Stimulated activated CD4-positive, alpha-beta T cell treated with anti-CD3 and anti-CD28 coated beads, Interleukin-12 subunit alpha, Interleukin-12 subunit beta, amount 100 ng/mL, for 24 hours (primary cell): ENCODE measurements at places on chromosomes 7 and 10.

GRCh38 chr10:68508090-68508489, 19.2 kb downstream of the SLC25A16 start:
- no peak for DNase-seq

DNA sequence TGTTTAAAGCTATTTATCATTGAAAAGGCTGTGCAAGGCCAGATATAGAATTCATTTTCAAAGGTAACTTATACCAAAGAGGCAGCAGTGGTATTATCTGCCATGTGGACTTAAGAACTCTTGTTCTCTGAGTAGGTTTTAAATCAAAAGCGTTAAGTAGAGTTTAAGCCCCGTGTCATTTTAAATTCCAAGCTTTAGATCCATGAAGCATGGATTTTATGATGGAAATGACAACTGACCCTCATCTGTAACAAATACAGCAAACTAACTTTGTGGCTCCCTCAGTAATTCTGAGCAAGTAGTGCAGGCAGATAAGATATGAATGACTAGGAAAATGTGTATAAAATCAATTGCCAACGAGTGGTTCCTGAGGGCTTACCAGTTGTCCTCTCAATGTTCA, 247.0 kb downstream of the WDR11 start:
- DNase-seq = no peak

GRCh38 chr7:84149573-84149972, 45.0 kb downstream of the SEMA3A start:
- no peak for DNase-seq

- no peak for DNase-seq
These were observed 910.3 kb upstream of the MBL2 start for GRCh38 chr10:53682885-53683284.

DNA sequence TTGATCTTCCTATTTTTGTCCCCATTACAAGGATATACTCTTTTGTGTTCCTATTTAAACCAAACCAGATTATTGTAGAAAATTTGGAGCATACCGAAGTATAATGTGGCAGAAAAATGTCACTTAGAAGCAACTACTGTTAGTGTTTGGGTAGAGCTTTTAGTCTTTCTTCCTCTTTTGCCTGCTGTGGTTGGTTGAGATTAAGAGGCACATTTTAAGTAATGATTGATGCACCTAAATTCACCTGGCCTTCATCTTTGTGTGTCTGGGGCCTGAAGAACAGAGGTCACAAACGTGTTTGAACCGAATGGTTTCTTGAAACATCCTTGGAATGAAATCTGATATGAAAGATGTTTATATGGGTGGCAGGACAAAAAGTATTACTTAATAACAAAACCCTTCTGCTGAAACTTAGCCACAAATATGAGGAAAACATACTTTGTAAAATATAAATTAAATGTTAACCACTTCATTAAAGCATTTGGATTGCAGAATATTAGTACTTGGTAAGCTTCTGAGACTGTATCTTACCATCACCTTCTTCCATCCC, 2.6 kb downstream of the BPGM start:
- no peak for DNase-seq

DNA sequence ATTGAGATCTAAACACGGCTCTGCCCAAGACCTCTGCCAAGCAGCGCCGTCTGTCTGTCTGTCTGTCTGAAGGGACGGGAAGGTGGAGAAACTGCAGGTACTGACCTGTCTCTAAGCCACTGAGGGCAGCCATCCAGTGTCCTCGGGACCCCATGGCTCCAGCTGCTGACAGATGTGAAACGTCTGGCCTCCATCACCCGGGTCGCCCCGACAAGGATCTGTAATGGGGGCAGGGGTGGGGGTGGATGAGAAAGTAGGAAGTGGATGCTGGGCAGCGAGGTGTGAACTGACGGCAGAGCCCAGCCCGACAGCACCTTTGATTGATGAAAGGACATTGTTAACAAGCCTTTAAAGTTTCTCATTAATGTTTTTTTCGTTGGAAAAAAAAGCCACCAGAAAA, 193.1 kb downstream of the EBF3 start:
- DNase-seq = no peak

GRCh38 chr7:70598976-70599375, 533.0 kb upstream of the GALNT17 start:
- no peak for DNase-seq

- DNase-seq = no peak
These were observed 110.3 kb upstream of the ANLN start for GRCh38 chr7:36279200-36279925.

DNA sequence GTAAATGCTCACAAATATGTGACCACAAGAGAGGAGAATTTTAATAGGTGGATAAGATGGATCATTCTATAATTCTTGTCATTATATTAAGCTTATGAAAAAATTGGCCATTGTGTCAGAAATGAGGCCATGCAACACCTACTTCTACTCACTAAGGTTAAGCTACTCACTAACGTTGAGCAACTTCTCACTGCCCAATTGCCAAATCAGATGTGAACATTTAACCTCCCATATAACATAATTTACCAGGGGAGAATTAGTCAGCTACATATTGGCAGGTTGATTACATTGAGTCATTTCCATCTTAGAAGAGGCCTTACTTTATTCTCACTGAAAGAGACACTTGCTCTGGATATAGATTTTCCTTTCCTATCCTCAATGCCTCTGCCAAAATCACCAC, 211.2 kb upstream of the DGKB start:
- no peak for DNase-seq

DNA sequence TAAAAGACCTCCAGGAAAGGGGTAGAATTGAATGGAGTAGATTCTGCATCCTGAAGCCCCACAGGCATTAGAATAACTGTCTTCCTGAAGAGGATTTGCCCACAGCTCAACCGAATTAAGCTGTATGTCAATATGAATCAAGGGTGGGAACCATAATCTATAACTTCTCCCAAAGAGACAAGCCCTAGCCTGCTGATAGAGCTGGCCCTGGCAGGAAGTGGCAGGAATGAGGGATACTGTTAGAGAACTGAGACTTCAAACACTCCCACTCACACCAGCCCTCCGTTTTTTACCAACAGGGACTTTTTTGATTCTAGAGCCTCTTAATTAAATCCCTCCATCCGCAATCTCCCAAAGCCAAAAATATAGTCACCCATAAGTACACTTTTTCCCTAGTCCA, 12.2 kb upstream of the DUSP5 start:
- DNase-seq = no peak

DNA sequence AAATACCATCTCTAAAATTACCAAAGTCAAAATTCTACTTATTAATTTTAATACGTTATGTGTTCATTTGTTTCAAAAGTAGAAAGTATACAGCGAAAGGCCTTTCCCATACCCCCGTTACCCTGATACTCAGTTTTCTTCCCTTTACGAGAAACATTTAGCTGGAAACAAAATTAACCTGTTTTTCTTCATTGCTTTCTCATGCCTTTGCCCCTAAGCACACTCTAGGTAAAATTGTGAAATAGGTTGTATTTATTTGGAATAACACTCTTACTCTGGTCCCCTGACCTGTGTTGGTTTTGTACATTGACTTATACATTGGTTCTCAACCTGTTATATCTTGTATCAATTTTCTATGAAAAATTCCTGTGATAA, 47.1 kb downstream of the GLCCI1 start:
- no peak for DNase-seq

- no peak for DNase-seq
These were observed 680 bp upstream of the ADO start for GRCh38 chr10:62803724-62804355.

- DNase-seq = no peak
These were observed 27.9 kb upstream of the NKX6-2 start for GRCh38 chr10:132813560-132814468.

- no peak for DNase-seq
These were observed 444.0 kb upstream of the NFE2L3 start for GRCh38 chr7:25707768-25708620.

- no peak for DNase-seq
These were observed 55.9 kb upstream of the ADRB1 start for GRCh38 chr10:113987805-113988204.

DNA sequence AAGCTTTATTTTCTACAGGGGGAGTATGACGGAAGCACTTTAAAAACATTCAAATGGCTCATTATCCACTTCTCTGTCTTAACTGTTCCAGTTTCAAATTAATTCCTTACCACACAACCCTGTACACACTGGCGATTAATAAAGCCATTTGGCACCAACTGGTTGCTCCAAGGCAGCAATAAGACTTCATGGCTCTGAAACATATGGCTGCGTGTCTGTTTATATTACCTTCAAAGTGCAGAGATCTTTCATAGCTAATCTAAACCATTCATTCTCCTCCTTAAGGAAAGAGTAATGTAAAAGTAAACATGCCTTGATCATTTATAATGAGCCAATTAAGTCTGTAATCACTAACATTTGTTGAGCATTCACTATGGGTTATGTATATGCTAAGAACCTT, 325.7 kb downstream of the PARD3 start:
- no peak for DNase-seq

GRCh38 chr7:129007572-129007971, 47.3 kb downstream of the TNPO3 start:
- no peak for DNase-seq

- DNase-seq = no peak
These were observed 679 bp upstream of the AFAP1L2 start for GRCh38 chr10:114405011-114405350.

DNA sequence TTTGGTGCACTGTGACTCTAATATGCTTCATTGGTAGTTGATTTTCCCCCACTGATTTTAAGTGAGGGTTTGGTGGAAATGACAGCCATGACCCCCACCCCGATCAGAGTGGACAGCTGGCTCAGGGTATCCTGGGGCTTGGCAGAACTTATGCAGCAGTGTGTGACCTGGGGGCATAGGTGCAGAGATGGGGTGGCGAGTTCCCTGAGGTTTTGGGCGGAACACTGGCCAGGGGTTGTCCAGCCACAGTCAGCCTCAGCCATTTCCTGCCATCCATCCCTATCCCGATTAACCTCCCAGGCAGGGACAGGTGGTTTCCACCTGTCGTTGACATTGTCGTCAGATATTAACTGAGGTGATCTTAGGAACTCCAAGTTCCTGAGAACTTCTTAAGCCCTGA, 155.8 kb upstream of the CHST15 start:
- DNase-seq = no peak
